Myocyte (in vitro differentiated cells): ENCODE measurements at places on chromosomes 16 and 17. TPM values are rescaled to one million over a fixed set of nuclear protein-coding genes. Genes with fewer than 3 reads are reported as not detected.

DNA sequence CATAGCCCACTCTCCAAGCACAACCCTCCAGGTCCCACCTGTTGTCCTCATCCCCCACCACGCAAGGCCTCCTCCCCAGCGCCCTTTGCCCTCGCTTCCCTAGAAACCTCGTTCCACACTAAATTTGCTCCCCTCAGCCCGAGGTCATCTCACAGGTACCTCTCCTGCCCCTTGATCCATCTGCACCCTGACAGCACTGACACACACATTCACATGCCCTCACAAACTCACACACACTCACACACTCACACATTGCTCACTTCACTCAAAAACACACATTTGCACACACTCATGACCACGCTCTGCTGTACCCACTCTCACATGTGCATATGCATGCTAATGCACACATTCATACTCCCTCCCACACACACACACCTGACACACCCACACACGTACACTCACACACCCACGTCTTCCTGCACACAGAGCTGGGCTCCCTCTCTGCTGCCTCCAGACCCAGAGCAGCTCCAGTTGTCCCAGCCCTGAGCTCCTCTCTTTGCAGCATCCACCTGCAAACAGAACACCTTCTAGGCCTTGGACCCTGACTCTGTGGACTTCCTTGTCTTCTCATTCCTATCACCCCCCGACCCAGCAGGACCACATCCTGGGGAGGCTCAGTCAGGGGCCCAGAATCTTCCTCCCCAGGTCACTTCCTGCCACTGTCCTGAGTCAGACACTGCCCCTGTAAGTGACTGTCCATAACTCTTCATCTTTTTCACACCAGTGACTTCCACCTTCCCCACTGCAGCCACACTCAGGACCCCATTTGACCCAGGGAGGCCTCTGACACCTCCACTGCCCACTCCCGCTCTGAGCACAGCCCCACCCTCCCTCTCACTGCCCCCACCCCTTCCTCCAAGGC, 4.9 kb downstream of the ASGR2 start:
- no peak for DNase-seq

The UNC45B gene
- 266 and 287 TPM in 2 replicates for total RNA-seq

- no peak for DNase-seq
Observed at GRCh38 chr16:66265048-66265415, 101.5 kb upstream of the CDH5 start.

- no peak for DNase-seq
Observed at GRCh38 chr16:53839150-53839549, 135.2 kb downstream of the FTO start.

The TMEM100 gene
- 1.5 and 3.0 TPM in 2 replicates for total RNA-seq

DNA sequence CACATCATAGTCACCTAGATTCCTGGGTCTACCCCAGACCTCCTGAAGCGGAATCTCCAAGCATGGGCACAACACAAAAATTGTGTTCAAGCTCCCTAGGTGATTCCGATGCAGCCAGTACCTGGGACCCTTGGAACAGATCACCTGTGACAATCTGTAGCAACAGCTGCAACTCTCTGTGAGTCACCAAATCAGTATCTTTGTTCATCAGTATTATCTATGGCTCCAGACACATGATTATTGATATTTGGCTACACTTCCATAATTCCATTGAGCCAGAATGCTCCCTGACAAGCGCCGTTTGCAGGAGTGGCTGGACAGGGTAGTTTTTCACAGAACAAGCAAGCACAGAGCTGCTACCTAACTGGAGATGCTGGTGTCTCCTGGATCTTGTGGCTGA, 16.2 kb downstream of the SLC6A4 start:
- DNase-seq: no peak
